ENCODE measurements at places on chromosomes 5 and 9.

- no peak for DNase-seq
Measured at GRCh38 chr9:68975365-68976043, 38.4 kb downstream of the PRKACG start.

DNA sequence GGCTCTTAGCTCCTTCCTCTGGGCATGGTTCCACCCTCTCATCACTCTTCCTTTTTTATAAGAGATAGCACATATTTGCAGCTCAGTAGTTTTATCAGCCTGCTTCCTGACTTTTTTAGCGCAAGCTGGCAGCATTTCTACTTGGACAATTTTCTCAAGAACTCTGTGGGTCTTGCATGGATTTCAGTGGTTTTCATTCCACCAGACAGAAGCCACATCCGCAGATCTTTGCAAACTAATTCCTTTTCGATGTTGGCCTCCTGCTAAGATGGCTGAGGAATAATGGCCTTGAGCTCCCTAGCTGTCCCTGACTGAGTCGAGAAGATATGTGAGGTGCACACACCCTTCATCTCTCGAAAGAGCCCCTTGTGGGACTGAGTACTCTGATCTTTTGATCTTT, 49.5 kb downstream of the GALNT12 start:
- DNase-seq: no peak

DNA sequence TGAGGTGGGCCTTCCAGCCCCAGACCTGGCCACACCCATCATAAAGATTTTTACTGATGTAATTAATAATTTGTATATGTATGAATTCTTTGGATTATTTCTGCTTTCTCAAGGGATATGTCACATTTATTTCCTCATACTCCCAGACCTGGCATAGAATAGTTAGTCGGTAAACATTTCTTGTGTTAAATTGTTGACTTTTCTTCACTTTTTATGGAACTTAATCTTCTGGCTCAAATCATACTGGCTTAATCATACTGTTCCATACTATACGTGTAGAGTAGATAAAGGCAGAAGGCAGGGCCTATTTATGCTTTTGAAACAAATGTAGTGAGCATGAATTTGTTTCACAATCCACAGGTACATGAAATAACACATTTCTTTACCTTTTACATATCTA, 155.8 kb downstream of the DEPDC1B start:
- no peak for DNase-seq

DNA sequence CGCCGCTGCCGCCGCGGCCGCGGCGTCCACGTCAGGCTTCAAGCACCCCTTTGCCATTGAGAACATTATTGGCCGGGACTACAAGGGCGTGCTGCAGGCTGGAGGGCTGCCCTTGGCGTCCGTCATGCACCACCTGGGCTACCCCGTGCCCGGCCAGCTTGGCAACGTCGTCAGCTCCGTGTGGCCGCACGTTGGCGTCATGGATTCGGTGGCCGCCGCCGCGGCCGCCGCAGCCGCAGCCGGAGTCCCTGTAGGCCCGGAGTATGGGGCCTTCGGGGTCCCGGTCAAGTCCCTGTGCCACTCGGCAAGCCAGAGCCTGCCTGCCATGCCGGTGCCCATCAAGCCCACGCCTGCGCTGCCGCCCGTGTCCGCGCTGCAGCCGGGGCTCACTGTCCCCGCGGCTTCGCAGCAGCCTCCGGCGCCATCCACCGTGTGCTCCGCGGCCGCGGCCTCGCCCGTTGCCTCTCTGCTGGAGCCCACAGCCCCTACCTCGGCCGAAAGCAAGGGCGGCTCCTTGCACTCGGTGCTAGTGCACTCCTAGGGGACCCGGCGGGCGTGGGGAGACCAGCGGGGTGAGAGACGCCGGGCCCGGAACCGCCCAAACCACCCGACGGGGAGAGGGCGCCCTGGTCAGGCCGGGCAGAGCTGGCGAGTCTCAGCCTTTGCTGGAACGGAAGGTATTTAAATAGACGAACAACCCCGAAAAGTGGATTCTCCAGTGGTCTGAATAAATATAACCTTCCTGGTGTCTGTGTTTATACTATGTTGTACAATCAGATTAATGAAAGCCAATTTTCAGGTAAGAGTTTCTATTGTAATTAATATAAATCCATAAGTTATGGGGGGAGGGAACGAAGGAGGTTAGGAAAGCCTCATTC, 1.2 kb downstream of the FOXB2 start:
- no peak for DNase-seq

GRCh38 chr5:130488252-130488651, 584.0 kb downstream of the CHSY3 start:
- DNase-seq: no peak

GRCh38 chr9:34463098-34463900, 4.7 kb downstream of the DNAI1 start:
- DNase-seq: no peak

DNA sequence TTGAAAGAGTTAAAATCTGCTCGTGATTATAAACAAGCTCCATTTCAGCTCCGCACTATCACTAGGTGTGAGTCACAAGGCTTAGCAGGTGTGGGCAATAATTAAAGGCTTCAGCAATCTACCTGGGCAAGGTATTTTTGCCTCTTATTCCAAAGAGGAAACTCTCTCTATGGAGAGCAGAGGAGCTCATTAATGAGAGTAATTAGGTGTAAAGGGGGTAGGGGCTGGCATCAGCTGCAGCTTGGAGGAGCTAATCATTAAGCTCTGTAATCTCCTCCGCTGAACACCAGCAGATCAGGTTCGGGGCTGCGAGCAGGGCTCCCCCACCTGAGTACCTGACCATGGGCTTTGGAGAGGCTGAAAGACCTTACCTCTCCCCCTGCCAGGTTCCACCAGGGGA, 129.2 kb downstream of the CRB2 start:
- DNase-seq: no peak

GRCh38 chr5:61184708-61185107, 22.4 kb upstream of the SMIM15 start:
- no peak for DNase-seq

DNA sequence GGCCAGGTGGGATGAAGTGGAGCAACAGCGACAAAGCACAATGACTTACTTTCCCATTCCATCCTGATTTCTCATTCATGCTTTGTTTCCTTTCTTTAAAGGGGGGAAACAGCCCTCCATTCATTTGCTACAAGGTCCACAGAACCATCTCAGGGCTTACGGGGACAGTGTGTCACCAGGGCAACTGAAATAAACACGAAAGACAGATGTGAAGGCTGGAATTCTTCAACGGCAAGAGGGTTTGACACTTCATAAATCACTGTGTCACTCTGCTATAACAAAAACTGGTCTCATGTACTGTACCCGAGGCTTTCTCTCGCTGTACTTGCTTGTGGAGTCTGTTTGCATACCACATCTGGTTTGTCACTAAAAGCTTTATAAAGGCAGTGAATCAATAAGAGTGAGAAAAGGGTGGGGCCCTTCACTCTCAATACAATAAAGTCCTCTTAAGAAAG, 150.8 kb downstream of the EFNA5 start:
- DNase-seq: no peak

DNA sequence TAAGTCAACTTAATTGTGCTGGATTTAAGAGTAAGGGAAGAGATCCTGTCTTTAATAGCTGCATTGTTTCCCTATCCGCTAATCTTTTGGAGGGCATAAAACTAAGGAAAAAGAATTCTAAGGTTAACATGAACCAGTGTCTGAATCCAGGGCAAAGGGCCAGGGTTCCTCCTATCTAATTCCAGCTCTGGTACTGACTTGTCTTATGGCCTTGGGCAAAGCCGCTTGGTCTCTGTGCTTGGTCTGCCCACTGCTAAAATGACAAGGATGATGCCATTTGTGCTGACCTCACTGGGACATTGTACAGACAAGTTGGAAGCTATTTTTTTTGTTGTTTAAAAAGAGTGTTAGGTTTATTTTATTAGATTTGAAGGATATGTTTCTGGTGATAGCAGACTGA, 334.7 kb upstream of the PIK3R1 start:
- DNase-seq: no peak

GRCh38 chr9:129283291-129283691, 105.2 kb upstream of the IER5L start:
- no peak for DNase-seq

Data from NCI-H510A (cell line).